ENCODE measurements at places on chromosomes 3 and 15.
A peak's percentile ranks its signal among the peaks of the same experiment; 100 is the strongest.

DNA sequence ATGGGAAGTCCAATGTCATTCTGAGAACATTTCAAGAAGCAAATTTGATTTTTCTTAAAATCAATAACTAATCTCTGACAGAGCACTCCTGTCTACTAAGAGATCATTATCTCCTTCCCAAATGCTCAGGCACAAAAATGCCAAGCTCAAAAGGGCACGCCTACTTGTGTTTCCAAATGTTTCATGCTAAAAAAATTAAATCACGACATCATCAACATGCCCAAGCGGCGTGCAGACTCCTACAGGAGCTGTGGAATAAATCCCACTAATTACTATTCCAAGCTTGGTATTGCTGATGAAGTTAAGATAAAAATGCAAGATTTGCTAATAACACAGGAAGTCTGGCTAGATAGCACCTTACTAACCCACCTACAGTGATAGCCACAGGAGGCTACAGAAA lies 140.8 kb downstream of the OSBPL10 start:
- DNase-seq = no peak

GRCh38 chr3:169060037-169060436 lies 603.5 kb downstream of the MECOM start:
- no peak for DNase-seq

- no peak for DNase-seq
Measured at GRCh38 chr3:197224034-197224444, 74.4 kb downstream of the DLG1 start.

DNA sequence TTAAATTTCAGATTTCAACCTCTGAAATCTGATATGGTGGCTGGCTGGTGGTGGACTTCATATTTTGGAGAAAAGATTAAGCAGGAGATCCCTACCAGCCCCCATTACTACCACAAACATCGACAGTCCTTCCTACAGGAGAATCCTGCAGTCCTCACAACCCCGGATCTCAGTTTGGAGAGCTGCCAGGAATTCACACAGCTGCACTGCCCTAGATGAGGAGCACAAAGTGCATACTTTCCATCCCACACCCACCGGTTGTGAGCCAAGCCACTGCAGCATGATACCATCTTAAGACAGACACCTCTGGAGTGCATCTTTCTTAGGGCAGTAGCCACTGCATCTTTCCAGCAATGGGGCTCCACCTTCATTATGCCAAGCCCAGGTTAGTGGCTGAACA lies 185.5 kb upstream of the GPR149 start:
- DNase-seq = no peak

DNA sequence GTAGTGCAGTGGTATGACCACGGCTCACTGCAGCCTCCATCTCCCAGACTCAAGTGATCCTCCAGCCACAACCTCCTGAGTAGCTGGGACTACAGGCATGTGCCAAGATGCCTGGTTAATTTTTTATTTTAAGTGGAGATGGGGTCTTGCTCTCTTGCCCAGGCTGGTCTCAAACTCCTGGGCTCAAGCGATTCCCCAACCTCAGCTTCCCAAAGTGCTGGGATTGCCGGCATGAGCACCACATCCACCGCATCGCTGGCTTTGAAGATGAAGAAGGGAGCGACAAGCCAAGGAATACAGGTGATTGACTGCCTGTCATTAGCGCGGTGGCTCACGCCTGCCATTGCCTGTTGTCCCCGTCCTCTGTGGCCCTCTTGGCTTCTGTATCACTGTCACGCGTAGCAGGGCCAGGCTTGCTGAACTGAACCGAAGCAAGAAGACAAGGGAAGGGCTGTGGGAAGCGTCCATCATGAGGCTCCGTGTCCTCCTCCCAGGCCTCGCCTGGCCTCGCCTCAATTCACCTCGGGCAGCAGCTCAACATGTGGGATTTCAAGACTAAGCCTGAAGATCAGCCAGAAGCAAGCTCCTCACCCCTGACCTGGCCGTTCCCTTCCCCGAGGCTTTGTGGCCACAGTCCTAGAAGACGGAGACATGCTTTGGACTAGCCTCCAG lies 46.4 kb upstream of the TFRC start:
- no peak for DNase-seq

GRCh38 chr3:9508781-9509180 lies 44.8 kb downstream of the LHFPL4 start:
- no peak for DNase-seq

- DNase-seq = no peak
Measured at GRCh38 chr15:72265031-72265430, 7.3 kb downstream of the PARP6 start.

DNA sequence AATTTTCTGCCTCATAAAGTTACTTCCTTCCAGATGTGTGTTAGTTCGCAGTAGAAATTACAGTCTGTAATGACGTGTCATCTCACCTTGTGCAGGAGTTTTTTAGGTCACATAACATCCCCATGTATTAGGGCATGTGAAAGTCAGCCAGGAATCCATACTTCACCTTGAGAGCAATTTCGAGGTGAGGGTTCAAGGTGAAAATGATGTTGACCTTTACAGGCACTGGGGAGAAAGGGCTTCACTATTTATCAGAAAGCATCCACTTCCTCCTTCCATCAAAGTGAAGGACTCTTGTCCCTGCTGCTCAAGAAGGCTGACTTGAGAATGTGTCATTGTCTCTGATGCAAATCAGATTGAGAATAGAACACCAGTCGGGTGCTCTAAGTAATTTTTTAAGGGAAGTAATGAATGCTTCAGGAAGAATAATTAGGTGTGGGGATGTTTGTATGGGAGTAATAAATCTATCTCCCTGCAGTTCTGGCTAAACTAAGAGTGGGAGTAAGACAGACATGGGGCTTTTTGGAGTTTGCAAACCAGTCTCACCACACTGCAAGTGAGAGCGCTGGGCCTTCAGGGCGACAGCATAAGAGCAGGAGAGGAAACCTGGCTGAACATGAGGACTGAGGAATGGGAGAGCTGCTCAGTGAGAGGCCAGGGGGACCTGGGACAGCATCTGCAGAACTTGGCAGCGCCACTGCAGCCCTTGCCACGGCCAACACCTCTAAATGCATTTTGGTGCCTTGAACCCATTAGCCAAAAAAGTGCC lies 85.9 kb upstream of the IL12A start:
- DNase-seq = no peak

DNA sequence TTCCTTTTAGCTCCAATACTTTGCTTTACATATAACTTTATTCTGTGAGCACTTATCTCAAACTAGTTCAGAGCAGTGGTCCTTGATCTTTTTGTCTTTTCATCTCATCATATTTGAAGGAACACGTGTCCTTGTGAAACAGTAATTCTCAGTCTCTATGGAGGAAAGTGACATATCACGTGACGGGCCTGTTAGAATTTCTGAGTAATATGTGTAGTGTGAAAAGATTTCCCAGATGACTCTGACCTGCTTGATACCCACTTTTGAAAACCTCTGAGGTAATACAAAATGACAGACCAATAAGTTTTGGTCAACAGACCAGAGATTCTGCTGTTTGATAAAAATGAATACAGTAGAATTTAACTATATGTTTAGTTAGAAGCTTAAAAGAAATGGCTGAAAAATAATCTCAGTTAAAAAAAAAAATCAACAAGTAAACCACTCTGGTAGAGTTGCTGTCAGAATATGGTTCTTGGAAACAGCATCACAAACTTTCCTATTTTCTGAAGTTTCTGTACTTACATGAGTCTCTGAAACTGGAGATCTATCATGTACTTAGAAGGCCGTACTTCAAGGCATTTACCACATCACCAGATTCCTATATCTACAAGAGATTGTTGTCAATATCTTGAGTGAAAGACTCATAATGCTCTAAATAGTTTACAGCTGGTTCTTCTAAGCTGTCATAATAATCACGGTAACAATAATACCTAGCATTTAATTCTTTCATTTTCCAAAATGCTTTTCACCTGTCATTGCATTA lies 590.2 kb upstream of the TBL1XR1 start:
- DNase-seq = no peak

DNA sequence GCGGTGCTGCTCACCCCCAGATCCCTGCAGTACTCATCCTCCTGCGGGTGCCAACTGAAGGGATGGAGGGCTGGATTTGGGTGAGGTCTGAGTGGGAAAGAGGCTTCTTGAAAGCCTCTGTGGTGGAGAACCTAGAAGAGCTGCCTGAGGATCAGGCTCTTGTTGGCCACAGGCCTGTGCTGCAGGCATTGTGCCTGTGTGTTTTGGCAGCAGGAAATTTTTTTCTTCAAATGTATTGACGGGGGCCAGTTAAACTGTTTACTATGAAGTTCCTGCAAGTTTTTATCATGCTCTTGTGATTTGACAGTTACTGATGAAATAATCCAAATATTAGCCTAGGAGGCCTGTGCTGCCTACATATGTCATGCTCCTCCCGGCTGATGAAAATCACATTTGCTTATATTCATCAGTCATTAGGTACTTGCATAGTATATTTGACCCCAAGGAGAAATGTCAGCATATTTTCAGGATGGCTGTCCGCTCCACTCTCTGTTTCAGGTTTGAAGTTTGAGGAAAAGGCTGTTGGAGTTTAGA lies 103.1 kb downstream of the THSD4 start:
- peak; percentile 41 for DNase-seq

- no peak for DNase-seq
Measured at GRCh38 chr3:94099311-94099710, 36.5 kb downstream of the NSUN3 start.

DNA sequence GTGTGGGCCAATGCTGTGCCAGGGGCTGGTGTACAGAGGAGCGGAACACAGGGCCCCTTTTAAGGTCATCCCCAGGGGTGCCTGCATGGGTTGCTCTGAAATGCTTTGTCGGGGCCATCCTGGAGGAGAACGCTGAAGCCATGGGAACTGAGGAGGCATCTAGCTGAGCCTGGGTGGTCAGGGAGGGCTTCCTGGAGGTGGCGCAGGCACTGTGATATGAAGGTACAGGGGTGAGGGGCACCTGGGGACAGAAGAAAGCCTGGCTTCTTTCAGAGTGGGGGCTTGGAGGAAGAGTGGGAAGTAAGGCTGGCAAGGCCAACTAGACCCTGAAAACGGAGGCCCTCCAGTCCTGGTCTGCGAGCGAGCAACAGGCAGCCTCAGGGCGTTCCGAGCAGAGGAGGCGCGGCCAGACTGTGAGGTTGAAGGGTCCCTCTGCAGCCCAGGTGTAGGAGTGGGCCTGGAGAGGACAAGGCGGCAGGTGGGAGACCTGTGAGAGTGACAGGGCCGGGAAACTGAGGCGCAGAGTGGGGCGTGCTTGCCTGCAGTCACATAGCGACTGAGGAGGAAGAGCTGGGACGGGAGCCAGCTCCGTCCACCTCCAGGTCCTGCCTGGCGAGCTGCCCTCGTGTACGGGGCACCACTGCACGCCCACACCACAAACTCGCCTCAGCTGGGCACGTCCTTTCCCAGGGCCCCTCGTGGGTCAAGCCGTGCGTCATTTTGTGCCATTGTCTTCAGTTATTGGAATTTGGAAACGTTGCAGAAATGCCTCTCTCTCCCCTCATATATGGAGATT lies 4.1 kb downstream of the FBLN2 start:
- no peak for DNase-seq

- DNase-seq = no peak
Measured at GRCh38 chr3:103786296-103786695, 1351.5 kb downstream of the ZPLD1 start.

DNA sequence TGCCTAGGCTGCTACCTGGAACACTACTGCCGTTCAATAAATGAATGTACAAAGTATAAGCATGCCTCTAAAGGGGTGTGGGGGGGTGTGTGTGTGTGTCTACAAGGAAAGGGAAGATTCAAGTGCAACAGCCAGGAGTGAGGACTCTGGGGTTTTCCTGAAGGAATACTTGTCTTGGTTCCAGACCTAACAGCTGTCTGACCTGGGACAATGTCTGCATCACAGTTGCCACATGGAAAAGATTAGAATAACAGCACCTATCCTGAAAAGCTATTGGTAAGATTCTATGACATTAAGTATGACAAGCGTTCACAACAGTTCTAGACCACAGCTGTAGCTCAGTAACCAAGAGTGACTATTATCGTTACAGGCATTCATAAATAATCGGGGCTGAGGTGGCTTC lies 345.2 kb downstream of the FOXP1 start:
- no peak for DNase-seq

GRCh38 chr3:65284961-65285360 lies 597.2 kb upstream of the ADAMTS9 start:
- DNase-seq = no peak

- peak; percentile 18 for DNase-seq
Measured at GRCh38 chr3:158747417-158747816, 15.2 kb upstream of the RARRES1 start.

Data from right forelimb (tissue), 1 donor.